ENCODE measurements at places on chromosomes 6 and 20.

GRCh38 chr6:148868901-148869300 lies 122.1 kb downstream of the UST start:
- no peak for DNase-seq

- DNase-seq = no peak
These were observed 78.6 kb downstream of the TPBG start for GRCh38 chr6:82442061-82442719.

GRCh38 chr6:127272576-127272975 lies 5.9 kb downstream of the RNF146 start:
- no peak for DNase-seq

GRCh38 chr6:138336221-138336620 lies 41.5 kb upstream of the SMIM28 start:
- no peak for DNase-seq

Measured in naive thymus-derived CD8-positive, alpha-beta T cell (primary cell).